DMS 273 treated with DMSO at 0.1 percent for 48 hours (cell line): ENCODE measurements at places on chromosomes 7 and 10.

- no peak for DNase-seq
Observed at GRCh38 chr7:141198194-141198958, 124.5 kb downstream of the TMEM178B start.

DNA sequence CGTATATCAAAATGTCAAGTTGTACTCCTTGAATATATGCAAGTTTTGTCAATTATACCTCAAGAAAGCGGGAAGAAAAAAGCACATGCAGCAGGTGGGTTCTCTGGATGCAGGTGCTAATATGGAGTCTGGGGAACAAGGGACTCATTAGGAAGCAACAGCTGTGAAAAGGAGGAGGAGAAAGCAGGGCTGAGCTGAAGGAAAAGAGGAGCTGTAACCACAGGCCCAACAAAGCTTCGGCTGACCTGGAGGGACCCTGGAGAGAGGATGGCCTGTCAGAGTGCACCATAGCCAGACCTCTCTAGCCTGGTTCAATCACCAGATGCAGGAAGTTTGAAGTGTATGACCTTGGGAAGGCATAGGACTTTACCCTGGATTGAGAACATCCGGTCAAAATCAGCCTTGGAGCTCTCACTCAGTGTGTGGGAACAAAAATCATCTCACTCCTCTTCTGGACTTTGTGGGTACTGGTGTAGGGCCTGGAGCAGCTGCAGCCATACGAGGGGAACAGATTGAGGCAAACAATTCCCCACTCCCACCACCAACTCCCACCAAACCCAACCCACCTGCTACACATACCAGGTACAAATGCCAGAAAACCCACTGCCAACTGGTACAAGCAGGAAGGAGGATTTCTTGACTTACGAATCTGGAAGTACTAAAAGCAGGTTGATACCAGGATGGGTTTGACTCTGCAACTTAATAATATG is 36.7 kb downstream of the NPTX2 start:
- no peak for DNase-seq

DNA sequence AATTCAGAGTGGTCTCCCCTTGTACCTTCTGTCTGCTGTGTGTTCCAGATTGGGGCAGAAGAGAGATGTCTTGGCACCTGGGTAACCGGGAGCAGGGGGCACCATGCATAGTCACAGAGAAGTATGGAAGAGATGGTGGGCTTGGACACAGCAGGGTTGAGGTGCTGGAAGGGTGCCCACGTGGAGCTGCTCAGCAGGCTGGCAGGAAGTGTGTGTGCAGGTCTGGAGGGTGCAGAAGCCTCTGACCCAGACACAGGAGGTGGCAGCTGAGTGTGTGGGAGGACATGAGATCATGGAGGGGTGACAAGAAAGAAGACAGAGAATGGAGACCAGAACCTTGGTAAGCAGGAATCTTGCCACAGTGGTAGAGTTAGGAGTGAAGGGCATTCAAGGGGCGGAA is 42.3 kb upstream of the DUSP5 start:
- no peak for DNase-seq

- no peak for DNase-seq
Observed at GRCh38 chr7:135536150-135536549, 21.6 kb upstream of the NUP205 start.

GRCh38 chr10:74480778-74481177 is 329.8 kb downstream of the ADK start:
- DNase-seq, result no peak

DNA sequence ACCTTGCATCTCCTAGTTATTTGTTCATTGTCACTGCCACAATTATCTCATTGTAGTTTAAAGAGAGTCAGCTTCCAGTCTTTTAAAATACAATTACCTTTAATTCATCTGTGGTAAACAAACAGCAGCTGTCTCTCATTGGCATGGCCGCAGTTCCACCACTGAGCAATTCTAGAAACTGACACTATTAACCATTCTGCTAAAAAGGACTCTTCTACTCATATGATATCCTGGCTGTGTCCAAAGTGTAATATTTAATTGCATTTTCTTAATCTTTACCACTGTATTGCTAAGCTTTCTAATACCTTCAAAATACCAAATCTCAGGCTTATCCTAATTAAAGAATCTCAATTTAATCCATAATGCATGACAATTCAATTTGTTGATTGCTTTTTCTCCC is 639.0 kb downstream of the AUTS2 start:
- peak; percentile 33 for DNase-seq
